ENCODE measurements at places on chromosomes 13 and 19.

GRCh38 chr19:4654437-4655361 is 15.4 kb downstream of the TNFAIP8L1 start:
- no peak for DNase-seq

- DNase-seq = no peak
These were observed 96.0 kb downstream of the OLFM4 start for GRCh38 chr13:53124623-53125022.

- DNase-seq = no peak
These were observed 5.2 kb downstream of the PPP1R14A start for GRCh38 chr19:38250821-38251563.

DNA sequence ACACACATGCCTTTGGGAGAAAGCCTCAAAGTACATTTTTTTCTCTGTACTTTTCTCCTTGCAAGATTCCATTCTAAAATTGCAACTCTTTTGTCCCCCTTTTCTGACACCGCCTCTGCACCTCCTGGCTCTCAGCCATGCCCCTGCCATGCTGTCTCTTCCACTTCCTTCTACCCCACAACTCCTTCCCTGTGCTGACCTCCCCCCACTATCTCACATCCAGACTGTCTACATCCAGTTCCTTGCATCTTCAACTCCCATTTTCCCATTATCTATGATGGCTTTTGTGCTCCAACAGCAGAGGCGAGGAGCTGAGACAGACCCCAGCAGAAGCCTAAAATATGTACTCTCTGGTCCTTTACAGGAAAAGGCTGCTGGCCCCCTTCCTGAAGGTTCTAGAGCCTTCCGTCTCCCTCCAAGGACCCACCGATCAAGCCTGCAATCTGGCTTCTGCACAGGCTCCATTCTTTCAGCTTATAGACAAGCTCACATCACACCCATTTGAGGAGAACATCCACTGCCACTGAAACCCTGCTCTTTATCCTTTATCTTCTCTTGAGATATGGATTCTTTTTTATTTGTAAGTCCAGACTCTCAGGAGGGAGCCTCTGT is 50.2 kb downstream of the RFX2 start:
- no peak for DNase-seq

Data from GM12891 (cell line).